ENCODE measurements at places on chromosomes 3 and 15. TPM values are rescaled to one million over a fixed set of nuclear protein-coding genes. Genes with fewer than 3 reads are reported as not detected.

The GABRR3 gene
- total RNA-seq = not detected

The GNAI2 gene
- 172 TPM for total RNA-seq

The HESX1 gene
- not detected for total RNA-seq

The ITGA11 gene
- total RNA-seq = not detected

The CCDC9B gene
- total RNA-seq = 0.13 TPM

The GOLGA8K gene
- total RNA-seq = not detected

The CDC25A gene
- 31.5 TPM for total RNA-seq

The CCDC54 gene
- not detected for total RNA-seq

The MCCC1 gene
- 18.0 TPM for total RNA-seq

The ESYT3 gene
- 0.19 TPM for total RNA-seq

The NOX5 gene
- total RNA-seq = not detected

The RAB6B gene
- total RNA-seq = 0.63 TPM

The MYL3 gene
- total RNA-seq = not detected

The ADPRH gene
- total RNA-seq = 3.3 TPM

The GOLGA8A gene
- total RNA-seq = 98.8 TPM

The ZCWPW2 gene
- total RNA-seq = not detected

The MTHFS gene
- total RNA-seq = 33.1 TPM

The SLC28A2 gene
- total RNA-seq = not detected

The SLC22A13 gene
- total RNA-seq = 0.29 TPM

The UBA5 gene
- total RNA-seq = 63.4 TPM

The DOCK3 gene
- total RNA-seq = 1.7 TPM
